ENCODE measurements at places on chromosomes 12 and 14. TPM values are rescaled to one million over a fixed set of nuclear protein-coding genes. Genes with fewer than 3 reads are reported as not detected.

GRCh38 chr14:61219256-61219655 is 61.9 kb downstream of the TMEM30B start:
- no peak for DNase-seq

GRCh38 chr12:96421014-96421413 is 20.8 kb upstream of the CDK17 start:
- DNase-seq, result no peak

- no peak for DNase-seq
Measured at GRCh38 chr12:73053893-73054292, 781.7 kb downstream of the TRHDE start.

ACVRL1 gene
- total RNA-seq, result not detected

MYH6 gene
- not detected for total RNA-seq

DNA sequence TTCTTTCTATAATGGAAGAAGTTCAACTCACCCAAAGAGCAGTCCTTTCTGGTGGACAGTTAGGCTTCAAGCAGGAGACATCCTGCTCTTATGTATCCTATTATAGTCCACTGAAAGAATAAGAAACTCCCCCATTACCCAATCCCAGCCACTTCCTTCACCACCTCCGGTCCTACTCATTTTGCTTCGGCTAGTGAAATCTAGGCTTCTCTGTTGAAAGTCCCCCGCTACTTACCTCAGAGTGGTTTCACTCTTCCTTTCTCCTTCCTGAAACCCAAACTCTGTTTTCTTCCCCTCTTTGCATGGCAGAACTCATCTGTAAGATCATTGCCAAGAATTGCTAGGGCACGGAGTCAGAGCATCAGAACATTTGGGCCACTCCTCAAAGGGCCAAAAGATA is at the start of gene GPR84:
TSS of gene GPR84 (minus strand) at position 74 of the 400 bp plus-strand sequence. CDS start 635 bp downstream, outside the sequence.
- peak; percentile 73 for DNase-seq

DNA sequence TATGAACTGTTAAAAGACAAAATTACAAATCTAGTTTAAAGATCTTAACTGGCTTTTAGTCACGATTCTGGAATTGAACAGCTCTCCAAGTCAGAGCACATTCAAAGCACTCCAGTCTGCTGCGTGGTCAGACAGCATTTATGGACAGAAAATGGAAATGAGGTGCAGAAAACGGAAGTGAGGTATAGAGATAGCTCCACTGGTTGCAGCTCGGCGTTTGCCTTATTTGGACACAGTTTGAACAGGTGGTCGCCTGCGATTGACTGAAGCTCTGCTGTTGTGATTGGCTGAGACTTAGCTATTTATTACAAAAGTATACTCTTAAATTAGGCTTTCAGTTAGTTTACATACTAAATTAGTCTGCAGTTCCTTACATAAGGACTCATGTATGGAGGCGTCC is 28.3 kb downstream of the TRIM9 start:
- no peak for DNase-seq

GRCh38 chr14:92880851-92881250 is 42.1 kb upstream of the CHGA start:
- DNase-seq, result no peak

TAS2R31 gene
- total RNA-seq, result 1.1 TPM

DNA sequence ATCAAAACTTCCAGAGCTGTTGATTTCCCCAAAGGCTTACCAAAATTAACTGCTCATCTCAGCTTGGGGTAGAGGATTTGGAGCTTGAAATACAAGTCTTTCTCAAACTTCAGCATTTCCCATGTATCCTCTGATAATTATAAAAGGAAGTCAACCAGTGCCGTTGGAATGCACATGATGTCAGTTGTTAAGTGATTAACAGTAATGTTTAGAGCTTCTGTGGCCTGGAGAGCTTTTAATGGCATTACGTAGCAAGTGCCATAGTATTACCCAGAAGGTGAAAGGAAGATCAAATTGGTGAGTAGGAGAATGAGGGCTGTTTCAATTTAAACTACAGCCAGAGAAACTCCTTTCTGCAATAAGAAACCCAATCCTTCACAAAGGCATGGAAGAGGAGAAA is 62.5 kb upstream of the PTPRR start:
- DNase-seq, result no peak

GRCh38 chr12:13275241-13276085 is 78.9 kb downstream of the EMP1 start:
- DNase-seq, result no peak

RHEBL1 gene
- 16.1 TPM for total RNA-seq

AQP2 gene
- total RNA-seq, result not detected

OR11H7 gene
- total RNA-seq, result not detected

GRCh38 chr14:79496701-79497100 is 714.6 kb downstream of the DIO2 start:
- no peak for DNase-seq

- DNase-seq, result no peak
Measured at GRCh38 chr12:125436686-125437085, 371.5 kb downstream of the AACS start.

DNA sequence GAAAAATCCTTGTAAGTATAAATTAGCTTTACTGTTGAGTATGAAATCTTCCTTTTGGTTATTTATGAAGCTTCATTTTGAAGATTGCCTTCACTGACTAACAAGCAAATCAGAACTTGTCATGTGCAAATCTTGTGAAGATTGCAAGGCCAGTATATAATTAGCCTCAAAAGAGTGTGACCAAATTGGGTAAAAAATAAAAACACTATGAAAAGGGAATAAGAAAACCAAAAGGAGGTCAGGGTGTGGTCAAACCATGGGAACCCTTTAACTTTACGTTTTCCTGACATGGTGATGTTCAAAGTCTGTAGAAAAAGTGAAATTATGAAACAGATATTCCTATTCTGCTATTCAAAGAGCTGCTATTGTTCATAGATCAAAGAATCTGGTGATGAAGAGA is 230.3 kb downstream of the BCAT1 start:
- DNase-seq, result no peak

- DNase-seq, result no peak
Measured at GRCh38 chr12:68765696-68766095, 19.7 kb downstream of the SLC35E3 start.

METTL17 gene
- 78.9 TPM for total RNA-seq

DNA sequence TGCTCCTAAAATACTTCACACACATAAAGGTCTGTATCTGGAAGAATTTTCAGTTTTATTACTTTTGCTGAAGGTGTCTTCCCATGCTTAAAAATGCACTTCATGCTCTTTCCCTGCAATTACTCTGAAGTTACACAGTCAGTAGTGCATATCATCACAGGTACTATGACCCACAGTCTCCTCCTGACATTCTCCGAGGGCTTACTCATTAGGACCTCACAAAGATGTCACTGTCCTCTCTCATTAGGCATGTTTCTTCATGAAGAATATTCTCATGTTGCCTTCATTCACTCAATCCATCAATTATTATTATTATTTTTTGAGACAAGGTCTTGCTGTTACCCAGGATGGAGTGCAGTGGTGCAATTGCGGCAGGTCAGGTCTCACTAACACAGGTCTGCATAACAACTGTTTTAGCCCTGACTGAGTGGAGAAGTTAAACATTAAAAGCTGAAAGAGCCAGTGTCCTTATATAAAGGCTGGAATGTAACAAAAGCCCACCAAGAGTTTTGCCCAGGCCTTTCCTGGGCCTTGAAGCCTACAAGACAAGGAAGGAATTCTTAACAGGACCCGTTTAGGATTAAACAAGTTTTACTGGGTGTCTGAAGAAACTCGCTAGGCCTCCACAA is 119.5 kb upstream of the WSCD2 start:
- no peak for DNase-seq

TMEM229B gene
- total RNA-seq, result 1.1 TPM

DNA sequence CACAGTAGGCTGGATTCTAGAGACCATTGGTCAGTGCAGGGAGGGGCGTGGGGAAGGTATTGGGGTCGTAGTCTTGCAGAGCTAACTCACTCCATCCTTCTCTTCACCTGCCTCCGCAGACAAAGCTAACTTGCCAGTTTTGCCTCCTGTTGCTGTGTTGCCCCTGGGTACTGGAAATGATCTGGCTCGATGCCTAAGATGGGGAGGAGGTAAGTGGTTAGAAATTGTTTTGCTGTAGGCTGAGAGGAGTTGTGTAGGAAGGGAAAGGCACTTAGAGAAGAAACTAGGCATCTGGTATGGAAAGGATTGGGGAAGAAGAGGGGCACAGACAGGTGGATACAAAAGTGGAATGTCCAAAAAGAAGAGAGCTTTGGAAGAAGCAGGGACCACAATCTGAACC is 11.1 kb downstream of the DGKA start:
- DNase-seq, result no peak

- DNase-seq, result no peak
Measured at GRCh38 chr14:89495718-89496117, 78.7 kb upstream of the FOXN3 start.

- no peak for DNase-seq
Measured at GRCh38 chr14:59117754-59118528, 70.5 kb upstream of the DAAM1 start.

- peak; percentile 75 for DNase-seq
Measured at GRCh38 chr14:74401504-74402241, 24.3 kb downstream of the SYNDIG1L start.

DNA sequence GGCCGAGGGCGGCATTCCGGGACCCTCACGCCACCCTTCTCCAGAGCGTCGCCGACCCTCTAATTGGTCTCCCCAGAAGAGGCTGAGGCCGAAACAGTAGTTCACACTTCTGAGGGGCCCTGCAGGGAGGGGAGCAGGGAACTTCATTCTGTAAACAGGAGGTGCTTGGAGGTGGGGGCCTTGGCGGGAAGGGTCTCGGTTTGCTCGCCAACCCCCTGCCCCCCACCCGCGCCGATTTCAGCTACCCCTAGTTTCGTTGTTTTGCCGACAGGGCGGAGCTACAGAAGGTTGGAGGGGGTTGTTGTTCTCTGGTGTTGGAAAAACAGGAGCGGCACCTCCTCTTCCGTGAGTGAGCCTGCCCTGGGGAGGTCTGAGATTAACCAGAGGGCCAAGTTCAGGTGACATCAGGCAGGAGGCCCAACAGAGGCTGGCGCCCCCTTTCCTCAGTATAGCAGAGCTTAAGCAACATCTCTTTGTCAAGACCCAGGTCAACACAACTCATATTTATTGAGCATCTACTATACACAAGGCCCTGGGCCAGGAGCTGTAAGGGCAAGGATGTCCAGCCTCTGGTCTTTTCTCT is 682 bp downstream of the ERBB3 start:
- DNase-seq, result no peak

LGALS3 gene
- total RNA-seq, result 14.5 TPM

Data from activated CD4-positive, alpha-beta memory T cell treated with anti-CD3 and anti-CD28 coated beads for 36 hours (primary cell).